ENCODE measurements at places on chromosomes 1 and 21. TPM values are rescaled to one million over a fixed set of nuclear protein-coding genes. Genes with fewer than 3 reads are reported as not detected.

FAM131C gene
- 1.1 TPM for total RNA-seq

SLC2A5 gene
- total RNA-seq, result under 0.01 TPM

C4BPA gene
- total RNA-seq, result not detected

VTCN1 gene
- total RNA-seq, result 4.8 TPM

VWA5B1 gene
- not detected for total RNA-seq

ACOT11 gene
- total RNA-seq, result 3.4 TPM

RNU11 gene
- total RNA-seq, result not detected

HFM1 gene
- not detected for total RNA-seq

SLC2A1 gene
- total RNA-seq, result 2,122 TPM

FCRL1 gene
- not detected for total RNA-seq

C1orf94 gene
- not detected for total RNA-seq

OR2L3 gene
- not detected for total RNA-seq

FRRS1 gene
- total RNA-seq, result 25.8 TPM

TNFRSF18 gene
- total RNA-seq, result 0.64 TPM

TSPAN2 gene
- total RNA-seq, result 3.4 TPM

CRP gene
- not detected for total RNA-seq

IVL gene
- 0.43 TPM for total RNA-seq

SLAMF9 gene
- 12.1 TPM for total RNA-seq

MRPS15 gene
- 86.5 TPM for total RNA-seq

MATN1 gene
- not detected for total RNA-seq

TRNP1 gene
- total RNA-seq, result 42.2 TPM

GPR25 gene
- not detected for total RNA-seq

HSD3B2 gene
- total RNA-seq, result not detected
